ENCODE measurements at places on chromosomes 5 and 9.
A peak's percentile ranks its signal among the peaks of the same experiment; 100 is the strongest.

GRCh38 chr9:17613758-17614157 is 34.9 kb downstream of the SH3GL2 start:
- DNase-seq = no peak

- DNase-seq = no peak
Observed at GRCh38 chr5:97388794-97389193, 205.7 kb upstream of the RIOK2 start.

DNA sequence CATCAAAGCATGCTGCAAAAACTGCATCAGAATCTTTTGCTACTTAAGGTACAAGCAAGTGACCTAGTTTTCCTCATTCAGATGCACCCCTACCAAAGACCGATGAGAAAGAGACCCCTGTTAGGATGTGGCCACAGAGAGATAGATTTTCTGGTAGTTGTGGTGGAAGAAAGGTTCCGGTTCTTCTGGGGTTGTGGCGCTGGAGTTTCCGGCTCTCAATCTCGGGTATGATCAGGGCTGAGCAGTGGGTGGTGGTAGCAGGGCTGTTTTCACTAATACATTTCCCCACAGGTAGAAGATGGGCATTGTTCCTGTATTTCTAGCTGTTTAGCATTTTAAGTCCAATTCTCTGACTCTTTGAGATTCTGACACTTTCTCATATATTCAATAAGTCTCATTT is 58.4 kb downstream of the PCSK1 start:
- DNase-seq = no peak

GRCh38 chr5:139863855-139864558 is 68.4 kb downstream of the PSD2 start:
- peak; percentile 16 for DNase-seq

GRCh38 chr5:166004006-166004405 is 2287.4 kb upstream of the WWC1 start:
- no peak for DNase-seq

DNA sequence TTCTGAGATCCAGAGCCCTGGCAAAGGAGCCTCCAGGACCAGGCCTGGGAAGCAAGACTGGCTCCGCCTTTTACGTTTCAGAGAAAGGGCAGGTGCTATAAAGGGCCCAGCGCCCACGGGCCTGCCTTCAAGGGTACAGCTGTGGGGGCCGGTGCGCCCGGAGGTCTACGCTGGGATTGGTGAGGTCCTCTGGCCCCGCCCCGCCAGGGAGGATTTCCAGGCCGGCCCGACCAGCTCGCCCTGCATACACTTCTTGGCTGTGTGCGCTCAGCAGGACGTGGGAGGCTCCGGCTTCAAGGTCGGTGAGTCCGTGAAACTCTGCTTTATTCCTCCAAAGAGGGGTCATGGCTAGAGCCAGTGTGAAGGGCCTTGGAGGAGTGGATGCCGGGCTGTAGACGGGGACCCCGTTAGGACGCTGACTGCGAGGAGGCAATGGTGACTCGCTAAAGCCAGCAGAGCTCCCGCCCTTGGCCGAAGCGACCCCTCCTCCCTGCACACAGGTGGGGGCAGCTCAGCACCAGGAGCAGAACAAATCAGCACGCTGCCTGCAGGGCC is at the start of gene CKMT2:
Gene CKMT2, plus strand, starts transcription at position 243 of the 555 bp plus-strand sequence. CDS start 17,811 bp downstream, outside the sequence.
- DNase-seq = no peak

DNA sequence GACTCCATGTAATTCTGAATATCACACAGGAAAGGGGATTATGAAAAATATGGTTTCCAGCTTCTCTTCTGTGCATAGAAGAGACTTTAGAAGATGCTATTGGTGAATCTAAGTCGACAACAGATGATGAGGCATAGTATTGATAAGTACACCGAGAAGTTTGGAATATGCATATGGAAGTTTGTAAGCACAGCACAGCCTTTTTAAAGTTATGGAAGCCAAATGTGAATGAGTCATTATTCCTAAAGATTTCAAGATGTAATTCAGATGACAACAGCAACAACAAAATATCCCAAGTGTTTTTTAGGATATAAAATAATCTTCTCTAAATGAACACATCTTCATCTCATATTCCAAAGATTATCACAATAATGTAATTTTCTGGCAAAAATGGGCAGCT is 1723.3 kb downstream of the EFNA5 start:
- DNase-seq = no peak

DNA sequence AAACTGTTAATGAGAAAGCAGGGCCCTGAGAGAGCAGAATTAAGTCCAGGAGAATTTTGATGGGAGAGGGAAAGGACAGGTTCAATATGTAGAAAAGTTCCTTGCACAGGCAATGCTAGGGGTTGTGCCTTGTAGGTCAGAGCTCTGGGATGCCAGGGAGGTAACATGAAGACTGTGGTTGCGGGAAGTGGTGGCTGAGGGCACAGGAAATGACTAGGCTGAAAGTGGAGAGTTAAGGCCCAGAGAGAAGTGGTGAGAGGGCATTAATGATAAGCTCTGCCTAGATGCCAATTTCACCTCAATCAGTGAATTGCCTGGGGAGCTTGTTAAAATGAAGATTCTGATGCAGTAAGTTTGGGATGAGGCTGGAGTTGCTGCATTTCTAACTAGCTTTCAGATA is 31.5 kb upstream of the PPP3R2 start:
- DNase-seq = no peak

DNA sequence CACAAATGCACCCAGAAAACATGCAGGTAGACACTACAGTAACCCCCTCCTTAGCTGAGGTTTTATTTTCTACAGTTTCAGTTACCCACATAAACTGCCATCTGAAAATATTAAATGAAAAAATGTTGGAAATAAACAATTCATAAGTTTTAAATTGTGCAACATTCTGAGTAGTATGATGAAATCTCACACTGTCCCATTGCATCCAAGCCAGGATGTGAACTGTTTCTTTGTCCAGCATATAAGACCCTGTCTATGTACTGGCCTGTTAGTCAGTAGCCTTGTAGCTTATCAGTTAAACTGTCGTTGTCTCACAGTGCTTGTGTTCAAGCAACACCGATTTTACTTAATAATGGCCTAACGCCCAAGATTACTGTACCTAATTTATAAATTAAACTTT is 630.5 kb downstream of the ANXA1 start:
- DNase-seq = no peak

- no peak for DNase-seq
Observed at GRCh38 chr5:169503886-169504285, 79.7 kb upstream of the SPDL1 start.

DNA sequence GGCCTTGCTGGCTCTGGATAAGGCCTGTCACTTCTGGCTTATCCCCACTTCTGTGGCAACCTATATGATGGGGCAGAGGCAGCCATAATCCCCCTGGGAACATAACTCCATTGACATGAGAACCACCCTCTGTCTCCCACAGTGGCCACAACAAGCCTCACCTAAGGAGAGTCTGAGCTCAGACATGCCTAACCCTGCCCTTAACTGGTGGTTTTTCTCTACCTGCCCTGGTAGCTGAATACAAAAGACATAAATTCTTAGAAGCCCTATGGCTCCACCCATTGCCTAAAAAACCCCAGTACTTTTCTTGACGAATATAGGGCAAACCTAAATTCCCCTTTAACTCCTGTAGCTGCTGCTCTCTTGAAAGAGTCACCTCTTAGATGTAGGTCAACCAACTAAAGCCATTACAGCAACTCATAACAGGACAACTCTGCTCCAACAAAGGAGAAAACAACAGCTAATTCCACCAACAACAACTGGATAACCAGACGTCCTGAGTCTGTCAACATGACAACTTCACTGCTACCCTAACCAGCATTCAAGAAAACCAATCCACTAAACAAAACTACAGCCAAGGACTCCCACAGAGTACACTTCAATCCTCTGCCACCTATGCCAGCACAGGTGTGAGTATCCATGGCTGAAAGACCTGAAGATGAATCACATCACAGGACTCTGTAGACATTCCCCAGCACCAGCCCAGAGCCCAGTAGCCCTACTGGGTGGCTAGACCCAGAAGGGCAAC is 427.7 kb downstream of the PRELID2 start:
- DNase-seq = no peak

DNA sequence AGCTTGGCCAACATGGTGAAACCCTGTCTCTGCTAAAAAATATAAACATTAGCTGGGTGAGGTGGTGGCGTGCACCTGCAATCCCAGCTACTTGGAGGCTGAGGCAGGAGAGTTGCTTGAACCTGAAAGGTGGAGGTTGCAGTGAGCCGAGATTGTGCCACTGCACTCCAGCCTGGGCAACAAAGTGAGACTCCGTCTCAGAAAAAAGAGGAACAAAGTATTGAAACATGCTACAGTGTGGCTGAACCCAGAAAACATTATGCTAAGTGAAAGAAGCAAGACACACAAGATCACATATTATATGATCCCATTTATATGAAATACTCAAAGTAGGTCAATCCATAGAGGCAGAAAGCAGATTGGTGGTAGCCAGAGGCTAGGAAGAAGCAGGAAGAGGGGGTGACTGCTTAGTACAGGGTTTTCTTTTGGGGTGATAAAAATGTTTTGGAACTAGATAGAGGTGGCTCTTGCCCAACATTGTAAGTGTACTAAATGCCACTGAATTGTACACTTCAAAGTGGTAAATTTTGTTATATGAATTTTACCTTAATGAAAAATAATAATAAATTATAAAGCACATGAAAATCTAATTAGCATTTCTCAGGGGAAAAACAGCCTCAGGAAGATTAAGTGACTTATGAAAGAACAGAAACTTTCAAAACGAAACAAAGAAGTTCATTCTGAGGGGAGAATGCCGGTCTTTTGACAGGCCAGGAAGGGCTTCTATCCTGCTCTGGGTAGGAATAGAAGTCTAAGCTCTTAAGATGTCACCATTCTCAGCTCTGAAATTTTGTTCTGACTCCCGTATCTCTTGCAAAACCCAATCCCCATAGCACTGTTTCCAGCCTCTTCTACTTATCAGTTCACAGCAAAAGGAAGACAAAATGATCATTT is 161.1 kb upstream of the TBCA start:
- DNase-seq = no peak

- DNase-seq = no peak
Observed at GRCh38 chr5:138460032-138460693, 5.1 kb upstream of the EGR1 start.

DNA sequence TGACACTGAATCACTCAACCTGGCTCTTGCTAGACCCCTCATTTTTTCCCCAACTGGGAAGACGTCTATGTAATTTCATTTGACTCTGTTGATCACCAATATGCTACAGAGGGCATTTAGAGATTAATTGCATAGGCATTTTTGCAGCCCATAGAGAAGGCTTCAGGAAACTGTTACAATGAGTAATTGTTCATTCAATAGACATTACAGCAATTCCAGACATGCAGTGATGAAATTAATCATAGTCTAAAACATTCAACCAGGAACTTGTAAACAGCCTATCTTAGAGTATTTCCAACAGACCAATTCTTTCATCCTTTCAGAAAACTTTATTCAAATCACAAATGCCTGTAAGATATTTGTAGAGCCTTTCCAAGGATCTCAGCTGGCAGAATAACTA is 122.3 kb downstream of the MARCHF11 start:
- no peak for DNase-seq

- DNase-seq = no peak
Observed at GRCh38 chr5:147065071-147065470, 169.8 kb upstream of the STK32A start.

DNA sequence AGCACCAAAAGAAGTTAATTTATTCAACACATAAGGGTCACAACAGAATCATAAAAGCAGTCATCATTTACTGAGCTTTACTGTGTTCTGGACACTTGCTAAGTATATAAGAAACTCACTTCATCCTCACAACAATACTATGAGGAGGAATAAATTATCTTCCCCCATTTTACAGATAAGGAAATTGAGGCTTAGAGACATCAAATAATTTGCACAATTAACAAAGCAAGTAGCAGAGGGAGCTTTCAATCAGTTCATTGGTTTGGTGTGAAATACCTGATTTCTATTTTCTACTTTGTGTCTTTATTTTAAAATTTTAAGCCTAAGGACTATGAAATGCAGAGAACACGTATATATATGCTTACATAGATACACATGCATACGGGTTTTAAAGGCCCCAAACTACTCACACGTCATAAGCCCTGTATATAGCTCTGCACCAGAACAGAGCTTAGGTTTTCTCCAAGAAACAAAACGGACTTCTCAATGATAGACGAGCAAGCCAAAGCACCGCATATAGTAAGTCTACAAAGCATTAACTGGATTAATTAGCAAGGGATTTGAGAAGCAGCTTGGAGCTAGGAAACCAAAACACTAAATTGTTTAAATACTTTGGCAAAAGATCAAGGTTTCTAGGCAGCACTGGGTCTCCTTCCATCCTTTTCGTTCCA is 95.6 kb downstream of the DENND1A start:
- DNase-seq = no peak

DNA sequence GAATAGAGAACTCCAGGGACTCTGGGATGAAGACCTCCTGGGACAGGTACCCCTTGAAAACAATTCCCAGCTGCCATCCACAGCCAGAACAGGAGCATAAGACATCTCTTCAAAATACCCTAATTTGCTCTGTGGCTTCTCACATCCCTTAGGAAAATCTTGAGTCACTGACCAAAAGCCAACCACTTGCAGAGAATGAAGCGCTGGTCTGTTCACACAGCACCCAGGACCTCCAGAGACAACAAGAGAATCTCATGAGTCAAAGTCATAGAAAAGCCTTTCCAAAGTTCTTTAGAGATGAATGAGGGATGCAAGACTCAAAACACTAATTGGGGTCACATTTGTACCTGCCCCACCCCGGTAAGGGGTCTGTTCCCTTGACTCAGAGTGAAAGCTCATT is 210.6 kb downstream of the SEMA5A start:
- DNase-seq = no peak

DNA sequence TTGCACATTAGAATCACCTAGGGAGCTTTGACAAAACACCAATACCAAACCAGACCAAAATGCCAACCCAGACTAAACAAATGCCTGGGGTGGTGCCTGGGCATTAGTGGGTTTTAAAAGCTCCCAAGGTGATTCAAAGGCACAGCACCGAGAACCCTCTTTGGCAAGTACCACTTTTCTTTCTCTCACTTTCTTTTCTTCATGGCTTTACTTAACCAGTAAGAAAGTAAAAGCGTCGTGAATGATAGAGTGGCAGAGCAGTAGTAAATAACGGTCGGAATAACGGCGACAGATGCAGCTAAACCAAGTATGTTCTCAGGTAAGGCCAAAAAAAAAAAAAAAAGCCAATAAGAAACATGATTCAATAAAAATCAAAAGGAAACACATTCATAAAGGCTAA is 49.5 kb downstream of the ZNF608 start:
- no peak for DNase-seq

- no peak for DNase-seq
Observed at GRCh38 chr5:76522103-76522935, 100.9 kb downstream of the F2RL2 start.

GRCh38 chr9:131404581-131404980 is 10.7 kb downstream of the PRRC2B start:
- no peak for DNase-seq

GRCh38 chr5:94218374-94218773 is 400.0 kb downstream of the KIAA0825 start:
- no peak for DNase-seq

DNA sequence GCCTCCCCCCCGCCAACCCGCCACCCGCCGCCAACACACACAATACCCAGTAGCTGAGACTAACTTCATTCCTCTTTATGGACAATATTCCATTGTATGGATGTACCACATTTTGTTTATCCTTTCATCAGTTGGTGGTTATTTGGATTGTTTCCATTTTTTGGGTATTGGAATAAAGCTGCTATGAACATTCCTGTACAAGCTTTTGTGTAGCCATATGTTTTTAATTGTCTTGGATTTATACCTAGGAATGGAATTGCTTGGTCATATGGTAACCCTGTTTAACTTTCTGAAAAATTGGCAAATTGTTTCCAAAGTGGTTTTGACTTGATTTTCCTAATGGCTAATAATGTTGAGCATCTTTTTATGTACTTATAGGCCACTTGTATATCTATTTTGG is 4.9 kb upstream of the UBTD2 start:
- no peak for DNase-seq

Measured in glomerular endothelial cell (primary cell).